Stimulated activated CD8-positive, alpha-beta memory T cell treated with anti-CD3 and anti-CD28 coated beads, Interleukin-12 subunit alpha, Interleukin-12 subunit beta, amount 100 ng/mL, for 4 hours (primary cell): ENCODE measurements at places on chromosomes 1 and 21.
A peak's percentile ranks its signal among the peaks of the same experiment; 100 is the strongest.

DNA sequence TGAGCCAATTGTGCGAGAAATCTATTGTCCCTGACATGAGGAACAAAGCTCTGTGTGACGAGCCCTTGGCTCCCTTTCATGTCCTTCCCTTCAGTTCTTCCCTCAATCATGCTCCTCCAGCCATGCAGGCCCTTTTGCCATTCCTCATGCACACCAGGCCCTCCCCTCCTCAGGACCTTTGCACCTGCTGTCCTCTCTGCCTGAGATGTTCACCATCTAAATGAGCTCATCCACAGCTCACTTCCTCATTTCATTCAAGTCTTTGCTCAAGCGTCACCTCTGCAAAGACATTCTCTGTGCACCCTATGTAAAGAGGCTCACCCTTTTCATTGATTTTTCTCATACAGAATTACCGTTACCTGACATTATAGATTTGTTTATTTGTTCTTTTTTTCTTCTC is 43.7 kb downstream of the C8B start:
- no peak for DNase-seq

GRCh38 chr1:119032986-119033385 is 44.8 kb upstream of the TBX15 start:
- no peak for DNase-seq

DNA sequence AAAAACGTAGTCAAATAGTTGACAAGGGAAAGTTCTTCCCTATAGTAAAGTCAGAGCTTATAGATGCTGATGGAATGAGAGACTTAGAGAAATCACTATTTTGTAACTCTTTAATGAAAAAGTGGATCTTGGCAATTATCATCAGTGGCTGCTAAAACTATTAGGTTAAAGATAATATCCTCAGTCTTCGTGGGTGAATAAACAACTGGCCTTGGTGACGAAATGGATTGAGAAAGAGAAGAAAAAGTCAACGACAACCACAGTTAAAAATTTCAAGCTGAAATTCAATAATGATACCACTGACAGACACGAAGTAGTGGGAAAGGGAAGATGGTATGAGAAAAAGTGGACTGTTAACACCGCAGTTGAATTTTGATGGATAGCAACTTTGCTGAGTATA is 90.0 kb upstream of the GNG4 start:
- DNase-seq, result no peak

DNA sequence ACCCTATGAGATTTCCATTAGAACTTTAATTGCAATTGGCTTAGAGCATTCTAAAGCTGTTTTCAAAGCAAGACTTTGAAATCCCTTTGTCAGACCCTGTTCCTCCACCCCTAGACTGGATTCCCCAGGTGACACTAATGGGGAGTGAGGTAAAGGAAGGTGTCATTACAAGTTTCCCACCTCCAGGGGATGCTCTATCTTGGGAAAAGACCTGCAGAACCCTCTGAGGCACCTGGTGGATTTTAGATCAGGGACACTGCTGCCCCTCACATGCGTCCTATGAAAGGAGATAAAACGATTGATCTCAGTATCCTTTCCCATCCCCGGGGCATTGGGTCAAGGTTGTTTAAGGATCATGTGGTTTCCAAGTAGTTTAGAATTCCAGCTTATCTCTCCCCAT is 80.3 kb upstream of the RGS4 start:
- DNase-seq, result no peak

DNA sequence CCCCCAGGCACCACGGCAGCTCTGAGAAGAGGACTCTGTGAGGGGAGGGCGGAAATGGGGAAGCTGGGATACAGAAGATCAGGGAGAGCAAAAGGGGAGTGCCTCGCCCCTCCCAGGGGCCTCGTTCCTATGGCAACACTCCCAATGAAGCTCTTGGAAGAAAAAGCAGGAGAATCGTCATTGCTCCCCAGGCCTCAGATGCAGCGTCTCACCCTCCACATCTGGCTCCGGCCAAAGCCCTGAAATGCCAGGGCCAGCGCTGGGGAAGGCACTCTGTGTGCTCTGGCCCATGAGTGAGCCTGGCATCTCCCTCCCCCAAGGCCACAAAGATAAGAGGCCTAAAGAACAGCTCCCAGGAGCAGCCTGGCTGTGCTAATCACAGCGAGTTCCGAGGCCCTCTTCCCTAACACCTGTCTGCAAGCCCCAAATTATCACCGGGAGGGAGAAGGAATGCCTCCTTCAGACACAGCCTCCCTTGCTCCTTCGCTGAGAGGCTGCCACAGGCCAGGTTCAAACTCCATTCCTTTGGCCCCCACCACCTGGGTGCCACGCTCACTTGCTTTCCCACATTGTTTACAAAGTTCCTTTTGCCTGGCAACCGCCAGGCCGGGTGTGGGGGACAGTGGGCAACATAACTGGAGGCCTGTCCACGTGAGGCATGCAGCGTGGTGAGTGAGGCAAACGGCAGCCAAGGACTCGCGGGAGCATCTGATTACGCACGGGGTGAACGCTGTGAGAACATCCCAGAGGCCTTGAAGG is 27.8 kb downstream of the ECE1 start:
- no peak for DNase-seq

GRCh38 chr21:46122758-46123683 is 25.1 kb downstream of the COL6A2 start:
- no peak for DNase-seq

GRCh38 chr1:206583707-206584648 is 28.3 kb downstream of the EIF2D start:
- DNase-seq, result peak; percentile 66

GRCh38 chr21:36412916-36413315 is 27.7 kb downstream of the CHAF1B start:
- no peak for DNase-seq

DNA sequence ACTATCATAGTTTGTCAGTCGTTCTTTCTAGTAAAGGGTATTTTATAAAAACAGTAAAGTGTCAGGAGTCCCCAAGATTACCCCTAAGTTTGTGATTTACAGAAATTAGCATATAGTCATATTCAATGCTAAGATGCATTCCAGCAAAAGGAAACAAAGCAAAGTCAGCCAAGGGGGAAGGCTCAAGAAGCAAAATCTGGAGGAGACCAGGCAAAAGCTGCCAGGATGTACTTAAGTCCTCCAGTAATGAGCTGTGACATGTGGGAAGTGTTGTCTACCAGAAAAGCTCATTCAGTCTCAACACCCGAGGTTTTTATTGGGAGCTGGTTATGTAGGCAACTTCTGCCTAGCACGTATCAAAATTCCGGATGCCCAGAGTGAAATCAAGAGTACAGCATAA is 373.4 kb upstream of the TMPRSS15 start:
- no peak for DNase-seq

DNA sequence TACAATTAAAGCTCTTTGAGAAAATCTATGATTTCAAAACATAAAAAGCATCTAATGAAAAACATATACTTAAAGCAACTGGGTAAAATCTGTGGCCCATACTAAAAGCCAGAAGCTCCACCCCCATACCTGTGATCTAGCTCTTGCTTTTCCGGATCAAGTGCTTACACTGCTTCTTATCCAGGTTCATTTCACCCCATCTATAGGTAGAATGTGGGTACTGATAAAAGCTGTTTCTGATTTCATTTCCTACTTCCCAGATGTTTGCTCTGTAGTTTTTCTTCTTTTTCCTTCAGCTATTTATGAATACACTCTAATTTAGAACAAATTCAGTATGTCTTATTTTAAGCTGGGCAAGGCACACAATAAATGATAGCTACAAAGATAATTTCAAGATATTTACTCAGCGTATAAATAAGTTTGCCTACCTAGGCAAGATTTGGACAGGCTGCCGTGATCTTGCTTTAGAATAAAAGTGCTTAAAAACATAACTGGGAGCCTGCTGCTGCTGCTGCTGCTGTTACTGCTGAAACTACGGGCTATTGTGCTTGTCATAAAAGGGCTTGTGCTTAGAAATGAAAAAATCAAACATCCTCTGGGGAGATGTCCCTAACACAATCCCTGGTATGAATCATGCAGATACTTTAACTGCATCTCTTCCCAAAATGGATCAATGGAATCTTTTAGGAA is 2.1 kb downstream of the SIPA1L2 start:
- no peak for DNase-seq

DNA sequence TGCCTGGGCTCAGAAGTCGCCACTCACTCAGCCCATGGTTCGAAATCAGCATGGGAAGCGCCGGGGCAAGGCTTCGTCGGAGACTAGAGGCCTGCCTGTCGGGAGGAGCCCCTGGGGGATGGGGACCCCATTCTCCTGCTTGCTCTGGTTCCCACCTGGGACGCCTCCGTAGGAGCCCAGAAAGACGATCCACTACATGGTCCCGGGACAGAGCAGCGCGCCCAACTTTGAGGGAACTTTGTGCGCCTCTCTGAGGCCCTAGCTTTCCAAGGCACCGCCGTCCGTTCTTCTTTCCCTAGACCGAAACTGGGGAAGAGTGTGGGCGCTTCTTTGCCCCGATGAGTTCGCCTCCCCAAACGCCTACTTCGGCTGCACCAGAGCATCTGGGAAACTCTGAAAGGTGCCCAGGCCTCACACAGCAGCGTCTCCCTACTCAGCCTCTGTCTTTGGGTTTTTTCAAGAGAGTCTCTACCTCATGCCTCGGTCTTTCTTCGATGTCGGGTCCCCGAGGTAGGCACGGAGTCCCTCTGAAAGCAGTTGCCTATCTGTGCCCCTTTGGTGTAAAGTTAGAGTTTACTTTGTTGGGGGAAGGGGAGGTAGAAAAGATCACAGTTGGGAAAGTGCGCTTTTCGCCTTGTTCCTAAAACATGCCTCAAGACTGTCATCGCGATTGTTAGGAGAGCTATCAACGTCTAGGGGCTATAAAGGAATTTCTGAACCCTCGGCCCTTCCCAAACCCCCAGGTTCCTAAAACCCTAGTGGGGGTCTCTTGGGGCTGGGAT is 14.0 kb downstream of the NR5A2 start:
- no peak for DNase-seq

GRCh38 chr1:93904228-93904627 is 5.0 kb downstream of the GCLM start:
- no peak for DNase-seq

- DNase-seq, result no peak
Observed at GRCh38 chr1:184289825-184290550, 96.8 kb upstream of the C1orf21 start.

GRCh38 chr21:38383411-38384237 is 114.7 kb downstream of the ERG start:
- DNase-seq, result no peak
